ENCODE measurements at places on chromosomes 7 and 10.
A peak's percentile ranks its signal among the peaks of the same experiment; 100 is the strongest.

DNA sequence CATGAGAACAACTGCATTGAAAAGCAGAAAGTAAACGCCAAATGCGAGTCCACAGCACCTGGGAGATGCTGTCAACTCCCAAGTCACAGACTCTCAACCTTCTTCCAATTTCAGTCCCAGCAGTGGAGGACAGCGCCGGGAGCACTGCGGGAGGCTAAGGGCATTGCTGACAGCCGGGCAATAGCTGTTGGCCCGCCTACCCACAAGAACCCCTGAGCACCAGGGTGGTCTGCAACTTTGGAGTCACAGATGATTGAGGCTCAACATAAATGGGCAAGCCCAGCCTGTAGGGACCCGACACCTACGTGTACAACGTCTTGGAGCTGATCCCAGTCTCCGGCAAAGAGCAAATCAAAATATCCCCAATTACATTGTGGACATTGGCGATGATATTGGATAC is 262.9 kb downstream of the TCERG1L start:
- peak; percentile 19 for DNase-seq

- no peak for DNase-seq
Measured at GRCh38 chr7:55081068-55081467, 62.3 kb downstream of the EGFR start.

DNA sequence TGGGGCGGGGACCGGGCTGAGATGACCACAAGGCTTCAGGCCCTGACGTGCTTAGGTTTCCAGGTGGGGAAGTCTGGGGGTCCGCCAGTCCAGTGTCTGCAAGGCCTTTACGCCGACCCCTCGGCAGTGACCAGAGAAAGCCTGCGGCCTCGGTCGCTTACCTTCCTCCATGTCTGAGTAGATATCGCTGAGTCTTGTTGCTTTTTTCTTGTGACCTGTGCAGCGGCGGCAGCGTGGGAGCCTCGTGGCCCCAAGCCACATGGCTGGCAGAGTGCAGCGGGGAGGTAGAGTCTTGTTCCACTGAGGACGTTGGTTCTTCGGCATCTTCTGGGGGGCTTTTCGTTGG is 329 bp downstream of the NOLC1 start:
- DNase-seq = no peak

DNA sequence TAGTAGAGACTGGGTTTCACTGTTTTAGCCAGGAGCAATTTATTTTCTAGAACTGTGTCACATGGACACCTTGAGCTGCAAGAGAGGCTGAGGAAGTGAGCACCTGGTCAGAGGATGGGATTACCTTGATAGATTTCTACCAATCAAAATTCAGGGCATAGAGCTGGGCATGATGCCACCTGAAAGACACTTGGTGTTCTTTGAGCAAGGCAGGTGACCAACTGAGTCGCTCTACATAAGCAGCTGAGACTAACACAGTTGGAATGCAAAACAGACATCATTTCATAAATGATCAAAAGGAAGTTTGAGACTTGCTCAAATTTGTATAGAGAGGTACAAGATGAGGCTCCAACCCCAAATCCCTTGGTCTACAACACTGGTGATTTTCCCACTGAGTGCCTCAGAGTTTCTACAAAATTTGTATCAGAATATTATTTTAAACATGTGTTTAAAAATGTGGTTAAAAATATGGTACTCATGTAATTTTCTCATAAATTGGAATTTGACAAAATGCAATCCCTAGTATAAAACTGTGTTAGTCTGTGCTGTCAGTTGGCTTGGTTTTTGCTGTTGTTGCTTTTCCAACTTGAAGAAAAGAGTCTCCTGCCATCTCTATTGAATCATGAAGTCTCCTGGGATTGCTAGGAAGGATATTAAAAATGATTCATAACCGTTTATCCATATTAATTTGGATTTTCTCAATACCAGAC is 156.4 kb upstream of the MDFIC start:
- no peak for DNase-seq

DNA sequence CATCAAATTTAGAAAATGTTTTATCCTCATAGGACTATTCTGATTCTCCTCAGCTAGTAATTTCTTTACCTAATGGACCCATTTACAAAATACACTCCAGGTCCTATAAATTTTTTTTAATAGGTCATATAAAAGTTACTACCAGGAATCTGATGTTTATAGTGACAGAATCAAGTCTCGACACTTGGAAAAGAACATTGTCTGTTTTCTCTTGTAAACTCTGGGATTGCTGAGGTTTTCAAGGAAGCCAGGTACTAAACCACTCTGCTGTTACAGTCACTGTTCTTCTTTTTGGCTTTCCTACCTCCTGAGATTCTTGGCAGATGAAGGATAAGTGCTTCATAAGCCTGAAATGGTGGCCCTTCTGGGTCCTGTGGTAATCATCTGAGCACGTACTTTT is 493.1 kb downstream of the AUTS2 start:
- DNase-seq = no peak

DNA sequence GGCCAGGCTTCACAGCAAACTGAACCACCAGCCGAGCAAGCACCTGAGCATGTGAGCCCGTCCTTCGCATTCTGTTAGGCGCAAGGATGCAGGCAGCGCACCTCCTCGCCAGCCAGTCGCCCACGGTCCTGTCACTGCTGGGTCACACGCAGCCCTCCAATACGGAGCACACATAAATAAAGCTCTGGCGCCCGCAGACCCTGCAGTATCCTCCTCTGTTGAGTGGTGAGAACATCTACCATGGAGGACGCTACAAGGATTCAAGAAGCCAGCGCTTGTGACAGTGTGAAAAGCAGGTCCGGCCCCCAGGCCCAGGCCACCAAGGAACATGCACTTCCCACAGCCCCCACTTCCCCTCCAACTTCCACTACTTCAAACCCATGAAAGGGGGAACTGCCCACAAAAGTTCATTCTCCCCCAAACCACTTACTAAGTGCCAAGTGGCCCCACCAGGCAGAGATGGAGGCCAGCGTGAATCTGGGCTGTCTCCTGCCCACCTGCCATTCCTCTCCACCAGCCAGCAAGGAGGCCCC is 34.8 kb downstream of the VOPP1 start:
- no peak for DNase-seq

DNA sequence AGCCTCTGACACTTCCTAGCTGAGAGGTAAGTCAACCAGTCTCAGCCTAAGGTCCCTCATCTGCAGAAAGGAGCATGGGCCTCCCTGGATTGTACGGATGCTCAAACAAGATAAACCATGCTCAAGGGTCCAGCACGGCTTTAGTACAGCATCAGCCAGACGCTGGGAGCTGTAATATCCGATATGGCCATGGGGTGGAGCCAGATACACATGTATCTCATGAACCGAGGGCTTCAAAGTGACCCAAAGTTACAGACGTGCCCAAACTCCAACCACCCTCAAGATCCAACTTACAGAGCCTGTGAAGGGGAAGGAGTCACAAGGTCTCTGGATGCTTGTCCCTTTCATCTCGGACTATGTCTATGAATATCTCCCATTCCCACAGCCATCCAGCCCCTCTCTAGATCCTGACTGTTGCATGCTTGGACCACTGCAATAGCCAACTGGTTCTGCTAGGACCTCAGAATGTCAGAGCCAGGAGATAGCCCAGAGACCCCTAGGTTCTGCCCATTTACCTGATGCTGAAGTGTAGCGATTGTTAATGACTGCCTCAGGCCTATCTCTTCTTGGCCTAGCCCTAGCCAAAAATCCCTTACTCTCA is 142.4 kb downstream of the SH3PXD2A start:
- DNase-seq = peak; percentile 92

- no peak for DNase-seq
Measured at GRCh38 chr7:74202841-74203556, 6.8 kb upstream of the LAT2 start.

- DNase-seq = no peak
Measured at GRCh38 chr7:26520483-26520882, 228.8 kb downstream of the SNX10 start.

DNA sequence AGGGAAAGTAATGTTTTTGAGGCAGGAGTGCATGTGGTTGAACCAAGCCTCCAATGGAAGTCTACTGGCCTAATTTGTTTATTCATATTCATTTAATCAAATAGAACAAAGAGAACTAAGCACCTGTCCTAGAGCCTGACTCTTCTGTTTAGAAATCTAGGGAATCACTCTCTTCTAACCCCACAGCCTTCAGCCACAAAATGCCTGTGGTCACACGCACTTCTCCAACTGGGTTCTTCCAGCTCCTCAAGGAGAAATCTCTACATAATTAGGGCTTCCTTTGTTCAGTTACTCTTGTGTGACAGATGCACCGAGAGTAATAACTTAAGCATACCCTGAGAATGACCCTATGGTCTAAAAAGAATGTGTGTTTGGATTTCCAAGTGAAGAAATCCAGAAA is 133.7 kb upstream of the NAMPT start:
- DNase-seq = no peak

GRCh38 chr10:107164992-107165391 is 486 bp upstream of the SORCS1 start:
- DNase-seq = peak; percentile 16

- DNase-seq = no peak
Measured at GRCh38 chr7:12052211-12052610, 158.9 kb upstream of the TMEM106B start.

DNA sequence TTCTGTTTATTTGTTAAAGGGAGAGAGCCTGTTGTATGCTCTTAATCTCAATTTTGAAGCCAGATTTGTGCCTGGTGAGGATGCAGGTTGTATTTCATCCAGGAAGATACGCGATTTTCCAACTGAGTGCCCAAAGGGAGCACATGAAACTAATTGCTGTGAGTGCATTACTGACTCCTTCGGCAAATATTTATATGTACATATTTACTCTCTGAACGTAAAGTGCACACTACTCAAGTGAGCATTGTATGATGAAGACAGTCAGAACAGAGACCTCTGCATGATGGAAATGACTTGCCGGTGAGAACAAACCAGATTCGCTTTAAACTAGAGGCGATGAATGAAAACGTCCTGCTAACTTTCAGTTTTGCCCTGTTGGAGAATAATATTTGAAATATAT is 130.1 kb downstream of the MALRD1 start:
- DNase-seq = no peak

DNA sequence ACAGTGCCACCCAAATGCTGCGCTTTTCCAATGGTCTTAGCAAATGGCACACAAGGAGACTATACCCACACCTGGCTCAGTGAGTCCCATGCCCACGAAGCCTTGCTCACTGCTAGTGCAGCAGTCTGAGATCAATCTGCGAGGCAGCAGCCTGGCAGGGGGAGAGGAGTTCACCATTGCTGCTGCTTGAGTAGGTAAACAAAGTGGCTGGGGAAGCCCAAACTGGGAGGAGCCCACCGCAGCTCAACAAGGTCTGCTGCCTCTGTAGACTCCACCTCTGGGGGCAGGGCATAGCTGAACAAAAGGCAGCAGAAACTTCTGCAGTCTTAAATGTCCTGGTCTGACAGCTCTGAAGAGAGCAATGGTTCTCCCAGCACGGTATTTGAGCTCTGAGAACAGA is 891.2 kb downstream of the PCDH15 start:
- DNase-seq = peak; percentile 30

DNA sequence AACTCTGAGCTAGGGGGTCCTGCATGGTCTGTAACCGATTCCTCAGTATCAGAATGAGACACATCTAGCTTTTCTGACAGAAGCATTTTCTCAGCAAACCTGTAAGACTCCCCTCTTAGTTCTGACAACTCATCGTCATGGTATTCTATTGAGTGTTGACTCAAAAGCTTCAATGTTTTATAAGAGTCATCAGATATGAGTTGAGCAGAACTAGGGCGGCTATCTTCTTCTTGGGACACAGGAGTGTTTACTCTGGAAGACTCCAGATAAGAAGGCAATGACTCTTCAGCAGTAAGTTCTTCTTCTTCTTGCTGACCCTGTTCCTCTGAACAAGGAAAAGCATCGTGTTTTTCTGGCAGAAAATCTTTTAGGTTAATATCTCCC is 167.0 kb upstream of the CCDC6 start:
- DNase-seq = no peak

GRCh38 chr7:87204933-87205332 is 14.6 kb downstream of the TMEM243 start:
- no peak for DNase-seq

DNA sequence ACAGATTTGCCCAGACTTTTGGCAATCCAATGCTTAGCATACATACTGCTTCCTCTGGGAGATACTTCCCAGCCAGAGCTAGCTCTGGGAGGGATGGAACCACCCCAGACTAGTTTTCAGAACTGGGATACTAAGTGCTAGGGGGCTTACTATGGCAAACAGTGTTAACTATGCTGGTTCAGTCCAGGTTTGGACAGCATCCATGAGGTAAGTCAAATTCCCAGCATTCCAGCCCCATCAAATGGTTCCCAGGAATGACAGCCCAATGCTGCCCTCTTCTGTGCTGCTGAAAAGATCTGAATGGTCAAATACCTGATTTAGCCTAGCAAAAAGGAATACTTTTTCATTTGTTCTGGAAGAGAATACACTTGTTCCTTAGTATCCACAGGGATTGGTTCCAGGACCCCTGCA is 141.7 kb upstream of the CCDC6 start:
- peak; percentile 67 for DNase-seq

- DNase-seq = no peak
Measured at GRCh38 chr7:78363866-78364265, 565.3 kb downstream of the PHTF2 start.

DNA sequence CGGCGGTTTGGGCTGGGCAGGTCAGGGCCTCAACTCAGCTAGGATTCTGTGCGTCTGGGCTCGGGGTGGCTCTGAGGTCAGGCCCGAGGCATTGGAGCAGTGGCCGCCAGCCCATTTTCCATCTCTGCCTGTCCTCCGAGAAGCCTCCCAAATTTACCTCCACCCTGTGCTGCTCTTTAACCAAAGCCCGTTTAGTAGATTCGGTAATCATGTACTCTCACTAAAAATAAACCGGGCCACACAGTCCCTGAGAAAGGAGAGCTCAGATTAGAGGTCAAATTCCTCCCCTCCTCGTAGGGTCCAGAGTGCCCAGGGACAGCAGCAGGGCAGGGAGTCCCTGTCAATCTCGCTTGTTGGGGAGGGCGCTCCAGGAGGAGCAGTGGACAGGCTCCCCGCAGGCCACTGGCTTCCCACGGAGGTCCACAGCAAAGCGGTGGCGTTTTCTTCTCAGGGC is 88.7 kb upstream of the CHST15 start:
- no peak for DNase-seq

DNA sequence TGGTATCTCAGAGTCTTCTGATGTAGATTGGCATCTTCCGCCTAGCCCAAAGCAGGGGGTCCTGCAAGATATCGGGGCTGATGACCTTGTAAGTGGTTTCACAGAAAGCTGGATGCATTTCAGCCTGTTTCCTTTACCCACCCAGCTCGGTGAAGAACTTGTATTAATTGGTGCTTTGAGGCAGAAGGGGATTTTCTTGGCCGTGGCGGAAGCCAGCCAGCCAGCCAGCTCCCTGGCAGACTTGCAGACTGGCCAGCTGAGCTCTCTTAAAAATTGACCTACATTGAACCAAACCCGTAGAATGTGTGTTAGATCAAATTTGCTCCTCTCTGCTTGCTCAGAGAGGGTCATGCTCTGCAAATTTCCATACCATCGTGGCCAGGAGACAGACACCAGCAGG is 218.4 kb downstream of the ADAM12 start:
- no peak for DNase-seq

GRCh38 chr10:77144656-77145055 is 493.0 kb downstream of the KCNMA1 start:
- DNase-seq = no peak

- DNase-seq = no peak
Measured at GRCh38 chr7:127114742-127115265, 137.9 kb downstream of the GRM8 start.

- DNase-seq = no peak
Measured at GRCh38 chr10:44619975-44620374, 235.1 kb upstream of the CXCL12 start.

GRCh38 chr10:79438021-79438698 is 7.3 kb downstream of the ZCCHC24 start:
- no peak for DNase-seq

Measured in WTC11 (cell line).